Right lung (tissue), 10 donors: ENCODE measurements at places on chromosomes 1 and 21.

- DNase-seq: peak; percentile 26
Observed at GRCh38 chr1:84961316-84961715, 35.6 kb downstream of the MCOLN2 start.

DNA sequence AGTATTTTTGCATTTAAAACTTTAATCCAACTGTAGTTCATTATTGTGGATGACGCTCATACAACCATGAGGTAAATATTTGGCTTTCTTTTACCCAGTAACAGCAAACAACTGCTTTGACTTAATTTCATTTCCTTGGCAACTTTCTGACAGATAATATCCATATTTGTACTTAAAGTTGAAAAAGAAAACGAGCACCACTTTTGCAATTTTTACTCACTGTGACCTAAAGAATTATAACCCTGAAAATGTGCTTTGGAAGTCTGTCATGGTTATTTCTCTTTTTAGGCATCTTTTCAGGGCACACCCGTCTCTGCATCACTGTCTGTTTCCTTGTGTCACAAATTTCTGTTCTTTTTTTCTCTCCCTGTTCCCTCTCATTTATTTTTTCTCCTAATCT, 918 bp upstream of the CD2 start:
- no peak for DNase-seq

- DNase-seq: no peak
Observed at GRCh38 chr1:175272361-175272760, 79.8 kb upstream of the KIAA0040 start.

GRCh38 chr21:32415451-32416398, 3.2 kb downstream of the EVA1C start:
- no peak for DNase-seq

- DNase-seq: no peak
Observed at GRCh38 chr1:78143152-78143551, 97.4 kb downstream of the GIPC2 start.

DNA sequence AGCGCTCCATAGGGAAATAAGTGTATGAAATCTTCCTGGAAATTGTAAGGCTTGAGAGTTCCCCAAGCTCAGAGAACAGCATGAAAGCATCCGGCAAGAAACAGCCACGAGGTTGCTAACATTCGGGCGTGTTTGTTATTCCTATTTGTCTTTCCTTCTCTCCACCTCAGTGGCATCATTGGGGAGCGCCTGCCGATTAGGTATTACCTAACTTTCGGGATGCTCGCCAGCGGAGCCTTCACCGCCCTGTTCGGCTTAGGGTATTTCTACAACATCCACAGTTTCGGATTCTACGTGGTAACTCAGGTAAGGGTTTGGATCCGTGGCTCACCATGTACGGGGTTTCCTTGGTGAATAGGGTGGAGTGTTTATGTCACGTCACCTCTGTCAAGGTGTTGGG, 25.7 kb downstream of the SLC37A1 start:
- no peak for DNase-seq

GRCh38 chr1:236020359-236021219, 44.3 kb downstream of the NID1 start:
- no peak for DNase-seq

GRCh38 chr1:12565094-12565965, 52.7 kb downstream of the DHRS3 start:
- DNase-seq: peak; percentile 59

DNA sequence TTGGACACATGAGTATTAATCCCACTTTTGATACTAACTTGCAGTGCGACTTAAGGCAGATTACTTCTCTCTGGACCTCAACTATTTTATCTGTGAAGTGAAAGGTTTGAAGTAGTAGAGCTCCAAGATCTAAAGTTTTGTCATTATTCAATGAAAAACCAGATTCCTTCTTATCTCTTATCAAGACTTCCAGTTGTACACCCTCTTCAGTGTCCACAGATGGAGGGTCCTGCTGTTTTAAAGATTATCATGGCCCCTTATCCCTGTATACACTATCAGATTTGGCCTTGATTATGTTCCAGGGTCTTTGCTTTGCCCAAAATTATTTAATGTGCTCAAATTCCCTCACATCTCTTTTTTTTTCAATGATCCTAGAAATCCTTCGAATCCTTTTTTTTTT, 1.1 kb downstream of the C1orf50 start:
- no peak for DNase-seq

DNA sequence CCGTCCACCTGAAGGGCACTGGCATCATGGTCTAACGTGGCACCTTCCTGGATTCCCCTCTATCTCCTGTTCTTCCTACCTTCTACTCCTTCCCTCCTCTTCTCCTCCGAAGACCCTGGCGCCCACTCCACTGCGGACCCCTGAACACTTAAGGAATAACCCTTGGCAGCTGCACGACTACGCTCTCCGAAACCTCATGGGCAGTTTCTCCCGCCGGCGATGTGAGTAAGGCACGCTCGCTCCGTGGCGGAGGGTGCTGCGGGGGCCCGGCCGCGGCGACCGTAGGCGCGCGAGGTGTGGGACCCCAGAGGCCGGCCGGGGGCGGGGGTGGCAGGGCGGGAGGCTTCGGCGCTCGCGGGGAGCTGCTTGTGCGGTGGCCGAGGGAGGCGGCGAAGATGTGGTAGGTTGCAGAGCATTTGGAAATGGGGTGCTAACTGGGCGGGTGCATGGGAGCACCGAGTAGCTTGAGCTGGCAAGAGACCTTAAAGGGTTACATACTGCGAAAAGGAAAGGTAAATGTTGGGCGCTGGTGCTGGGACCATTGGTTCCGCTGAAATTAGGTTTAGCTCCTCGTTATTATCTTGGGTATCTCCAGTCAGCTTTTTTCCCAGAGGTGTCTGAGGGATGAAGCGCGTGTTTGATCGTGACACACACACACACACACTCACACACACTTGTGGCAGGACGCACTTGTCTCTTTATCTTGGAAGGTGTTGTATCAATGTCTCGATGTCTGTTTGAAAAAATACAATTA, 876 bp downstream of the LRRC7 start:
- no peak for DNase-seq

GRCh38 chr21:27831816-27832569, 865.1 kb upstream of the ADAMTS5 start:
- no peak for DNase-seq

GRCh38 chr1:37477198-37477931, 3.0 kb downstream of the ZC3H12A start:
- no peak for DNase-seq

DNA sequence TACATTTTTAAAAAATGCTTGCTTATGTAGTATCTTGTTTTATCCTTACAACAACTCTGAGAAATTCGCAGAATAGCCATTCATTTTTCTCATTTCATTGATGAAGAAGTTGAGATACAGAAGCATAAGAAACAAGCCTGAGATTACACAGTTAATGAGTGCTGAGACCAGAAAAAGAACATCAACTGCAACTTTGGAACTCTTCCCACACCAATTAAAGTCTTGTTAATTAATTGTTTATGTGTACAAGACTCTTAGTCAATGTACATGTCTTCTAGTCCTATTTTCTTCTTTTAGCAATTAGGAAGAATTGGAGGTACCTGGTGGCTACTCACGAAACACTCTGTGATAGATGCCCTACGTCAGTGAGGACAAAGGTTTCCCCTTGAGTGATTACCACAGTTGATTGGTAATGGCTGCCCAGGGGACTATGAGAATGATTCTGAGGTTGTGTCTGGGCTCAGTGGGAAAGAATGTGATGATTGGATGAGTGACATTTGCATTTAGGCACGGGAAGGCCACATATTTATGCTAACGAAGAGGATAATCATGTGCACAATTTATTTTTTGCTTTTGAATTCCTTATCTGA, 187.4 kb upstream of the KCNK2 start:
- DNase-seq: no peak

DNA sequence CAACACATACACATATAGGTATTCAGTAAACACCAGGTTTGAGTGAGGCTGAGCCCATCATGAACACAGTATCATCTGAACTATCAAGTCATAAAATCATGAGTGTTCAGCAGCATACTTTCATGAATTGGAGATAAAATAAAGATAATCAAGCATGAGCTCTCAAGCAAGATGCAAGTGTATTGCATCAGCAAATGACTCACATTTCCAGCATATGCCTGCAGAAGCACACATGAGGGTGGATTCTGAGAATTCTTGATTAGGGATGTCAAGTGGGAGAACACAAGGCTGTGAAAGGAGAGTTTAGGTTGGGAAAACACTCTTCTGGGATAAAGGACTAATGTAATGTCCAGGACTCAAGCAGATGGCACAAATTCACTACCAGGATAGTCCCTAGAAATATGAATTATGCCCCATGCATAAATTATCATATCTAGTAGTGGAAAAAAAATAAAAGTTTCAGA, 299.2 kb downstream of the SRGAP2C start:
- no peak for DNase-seq

DNA sequence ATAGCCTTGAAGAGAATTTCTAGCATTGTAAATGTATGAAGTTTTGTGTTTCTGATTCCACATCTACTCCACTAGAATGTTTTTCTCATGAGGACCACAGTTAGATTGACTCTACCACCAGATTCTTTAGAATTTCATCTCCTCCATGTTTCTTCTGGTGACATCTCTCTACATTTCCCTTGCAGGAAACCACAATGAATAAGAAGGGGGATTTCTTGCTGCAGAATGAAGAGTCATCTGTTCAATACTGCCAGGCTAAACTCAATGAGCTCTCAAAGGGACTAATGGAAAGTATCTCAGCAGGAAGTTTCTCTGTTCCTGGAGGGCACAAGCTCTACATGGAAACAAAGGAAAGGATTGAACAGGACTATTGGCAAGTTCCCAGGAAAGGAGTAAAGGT, 18.6 kb downstream of the GBP6 start:
- no peak for DNase-seq

- no peak for DNase-seq
Observed at GRCh38 chr1:156814571-156815260, 1.9 kb downstream of the SH2D2A start.

DNA sequence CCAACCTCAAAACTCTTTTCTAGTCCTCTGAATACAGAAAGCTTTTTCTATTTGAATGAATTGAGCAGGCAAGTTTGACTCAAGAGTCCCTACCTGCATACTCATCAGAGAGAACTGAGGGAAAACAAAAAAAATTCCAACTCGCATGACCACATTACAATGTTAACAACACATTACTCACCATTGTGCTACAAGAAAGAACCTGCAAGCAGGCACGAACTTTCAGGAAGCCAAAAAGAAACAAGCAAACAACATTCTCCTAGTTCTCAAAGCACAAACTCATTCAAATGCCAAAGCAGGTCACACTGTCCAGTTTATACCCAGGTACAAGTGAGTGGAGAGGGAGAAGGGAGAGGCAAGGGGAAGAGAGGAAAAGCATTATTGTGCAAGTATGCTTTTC, 14.6 kb downstream of the OTUD7B start:
- no peak for DNase-seq

GRCh38 chr1:221881805-221882581, 140.1 kb upstream of the DUSP10 start:
- no peak for DNase-seq

GRCh38 chr21:25834381-25834780, 99.6 kb downstream of the GABPA start:
- DNase-seq: no peak

- no peak for DNase-seq
Observed at GRCh38 chr1:18670868-18671225, 40.2 kb downstream of the PAX7 start.

GRCh38 chr1:233111731-233112130, 161.3 kb downstream of the NTPCR start:
- no peak for DNase-seq

- DNase-seq: peak; percentile 67
Observed at GRCh38 chr1:225694151-225694603, 41.3 kb upstream of the ENAH start.

GRCh38 chr1:167996266-167996665, 59.4 kb upstream of the MPC2 start:
- no peak for DNase-seq

- no peak for DNase-seq
Observed at GRCh38 chr1:198174297-198174696, 17.5 kb downstream of the NEK7 start.

DNA sequence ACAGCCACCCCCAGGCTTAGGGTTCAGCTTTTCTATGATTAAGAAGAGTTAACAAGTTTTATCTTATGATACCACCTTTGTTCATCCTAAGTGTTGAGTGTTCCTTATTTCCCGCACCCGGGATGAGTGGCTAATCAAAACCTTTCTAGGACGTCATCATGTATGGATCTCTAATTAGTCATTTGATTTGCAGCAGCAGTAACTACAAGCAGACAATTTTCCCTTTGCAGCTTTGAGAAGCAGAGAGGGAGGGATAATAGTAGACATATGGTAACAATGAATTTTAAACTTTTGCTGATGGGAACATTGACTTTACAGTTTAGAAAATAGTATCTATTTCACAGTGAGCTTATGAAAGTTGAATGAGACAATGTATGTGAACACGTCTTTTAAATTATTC, 30.8 kb upstream of the SLC35F3 start:
- no peak for DNase-seq

- DNase-seq: no peak
Observed at GRCh38 chr21:43657355-43658087, 1.8 kb downstream of the HSF2BP start.

DNA sequence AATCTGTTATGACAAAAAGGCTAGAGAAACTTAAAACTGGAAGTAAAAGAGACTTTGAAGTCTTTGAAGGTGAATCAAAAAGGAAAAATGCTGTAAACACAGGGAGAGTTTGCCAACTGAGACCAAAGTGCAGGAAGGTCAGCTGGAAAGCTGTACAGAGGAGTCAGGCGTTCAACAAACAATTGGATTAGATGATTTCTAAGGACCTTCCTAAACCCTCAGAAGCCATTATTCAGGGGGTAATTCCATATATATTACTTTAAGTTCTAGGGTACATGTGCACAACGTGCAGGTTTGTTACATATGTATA, 156.8 kb downstream of the ZBTB18 start:
- DNase-seq: no peak

DNA sequence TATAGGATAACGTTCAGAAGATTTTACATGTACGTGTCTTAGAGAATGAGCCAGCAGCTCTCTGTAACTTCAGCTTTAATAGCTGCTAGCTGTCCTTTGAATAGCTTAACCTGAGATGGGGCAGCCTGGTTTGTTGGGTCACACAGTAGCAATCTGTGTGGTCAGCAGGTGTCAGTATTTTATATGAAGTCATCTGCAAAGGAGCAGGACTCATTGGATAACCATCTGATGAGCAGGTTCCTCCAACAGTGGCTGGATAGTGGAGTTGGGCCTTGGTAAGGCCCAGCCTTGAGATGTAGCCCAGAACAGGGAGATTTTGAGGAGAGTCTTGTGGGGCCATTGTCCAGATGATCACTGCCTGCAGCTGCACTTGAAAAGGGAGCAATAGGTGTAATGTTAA, 6.4 kb downstream of the GSTM5 start:
- no peak for DNase-seq

DNA sequence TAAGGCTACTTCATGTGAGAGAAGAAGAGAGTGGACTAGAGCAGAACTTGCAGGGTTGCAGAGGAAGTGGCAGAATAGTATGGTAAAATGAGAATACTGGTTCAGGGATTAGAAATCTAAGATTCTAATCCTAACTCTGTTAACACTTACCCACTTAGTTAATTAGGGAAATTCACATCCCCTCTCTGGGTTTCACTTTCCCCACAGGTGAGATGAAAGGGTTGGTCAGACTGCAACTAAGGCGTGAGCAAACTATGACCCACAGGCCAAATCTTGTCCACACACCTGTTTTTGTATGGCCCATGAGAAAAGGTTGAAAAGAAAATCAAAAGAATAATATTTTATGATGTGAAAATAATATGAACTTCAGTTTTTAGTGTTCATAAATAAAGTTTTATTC, 117.5 kb downstream of the MACF1 start:
- no peak for DNase-seq
